Activated naive CD8-positive, alpha-beta T cell treated with anti-CD3 and anti-CD28 coated beads, Interleukin-2, amount 10 ng/mL, durations not matched to agents 7 days and 5 days (primary cell): ENCODE measurements at places on chromosomes 5 and 9. TPM values are rescaled to one million over a fixed set of nuclear protein-coding genes. Genes with fewer than 3 reads are reported as not detected.

Gene RANBP17
- not detected for total RNA-seq

Gene PCAT7
- not detected for total RNA-seq

Gene PCSK5
- total RNA-seq, result 6.0 TPM

Gene ARL14EPL
- total RNA-seq, result not detected

Gene IL31RA
- not detected for total RNA-seq

Gene C5orf47
- not detected for total RNA-seq

Gene OLFML2A
- total RNA-seq, result not detected

Gene CBY3
- total RNA-seq, result 0.40 TPM

Gene BTNL3
- not detected for total RNA-seq

Gene GRM6
- total RNA-seq, result not detected

Gene ADAM19
- total RNA-seq, result 29.0 TPM

Gene DNAH5
- total RNA-seq, result not detected

Gene HSPA5
- 81.3 TPM for total RNA-seq

Gene PLAC8L1
- 1.0 TPM for total RNA-seq

Gene FOXD4L4
- 0.55 TPM for total RNA-seq

Gene CORO2A
- 11.7 TPM for total RNA-seq

Gene PTGR1
- 0.94 TPM for total RNA-seq

Gene NUTM2F
- not detected for total RNA-seq

Gene RAB3C
- total RNA-seq, result not detected

Gene PCDHB7
- total RNA-seq, result not detected

Gene FBLL1
- not detected for total RNA-seq

Gene PCDHA8
- not detected for total RNA-seq

Gene HTR4
- not detected for total RNA-seq

Gene LRSAM1
- total RNA-seq, result 25.5 TPM

Gene ARHGEF37
- 0.83 TPM for total RNA-seq

Gene KCNIP1
- total RNA-seq, result not detected

Gene MSANTD3
- 17.7 TPM for total RNA-seq
